ENCODE measurements at places on chromosomes 11 and 22. TPM values are rescaled to one million over a fixed set of nuclear protein-coding genes. Genes with fewer than 3 reads are reported as not detected.
A peak's percentile ranks its signal among the peaks of the same experiment; 100 is the strongest.

DNA sequence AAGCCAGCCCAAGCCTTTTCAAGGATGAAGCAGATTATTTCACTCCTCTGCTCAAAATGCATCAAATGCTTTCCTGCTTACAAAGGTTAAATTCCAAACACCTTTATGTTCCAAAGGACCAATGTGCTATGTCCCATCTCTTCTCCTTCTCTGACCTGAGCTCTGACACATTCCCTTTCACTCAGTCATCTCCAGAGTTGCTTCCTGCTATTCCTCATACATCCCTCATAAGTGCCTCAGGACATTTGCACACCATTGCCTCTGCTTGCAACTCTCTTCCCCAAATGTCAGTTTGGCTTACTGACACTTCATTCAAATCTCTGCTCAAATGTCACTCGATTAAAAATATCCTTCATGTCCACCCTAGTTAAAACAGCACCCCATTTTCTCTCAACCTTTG lies 53.3 kb upstream of the BMAL1 start:
- DNase-seq: no peak

- peak; percentile 13 for DNase-seq
Observed at GRCh38 chr11:117185736-117186430, 7.3 kb downstream of the SIDT2 start.

DNA sequence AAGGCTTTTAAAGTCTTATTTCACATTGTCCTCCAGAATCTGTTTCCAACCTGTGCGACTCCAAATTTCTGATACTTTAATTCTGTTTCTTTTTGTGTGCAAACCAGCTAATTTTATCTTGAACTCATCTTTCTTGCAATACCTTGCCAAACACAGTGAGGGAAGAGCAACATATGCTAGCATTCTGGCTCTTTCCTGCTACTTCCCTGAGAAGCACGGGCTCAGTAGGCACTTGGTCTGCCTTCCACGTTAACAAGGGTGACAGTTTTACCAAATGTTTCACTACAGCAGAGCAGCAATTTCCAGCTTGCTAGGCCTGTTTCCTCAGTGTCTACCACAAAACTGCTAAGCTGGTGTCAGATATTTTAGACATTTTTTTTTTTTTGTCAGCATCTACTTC lies 405.8 kb downstream of the NTM start:
- DNase-seq: no peak

DNA sequence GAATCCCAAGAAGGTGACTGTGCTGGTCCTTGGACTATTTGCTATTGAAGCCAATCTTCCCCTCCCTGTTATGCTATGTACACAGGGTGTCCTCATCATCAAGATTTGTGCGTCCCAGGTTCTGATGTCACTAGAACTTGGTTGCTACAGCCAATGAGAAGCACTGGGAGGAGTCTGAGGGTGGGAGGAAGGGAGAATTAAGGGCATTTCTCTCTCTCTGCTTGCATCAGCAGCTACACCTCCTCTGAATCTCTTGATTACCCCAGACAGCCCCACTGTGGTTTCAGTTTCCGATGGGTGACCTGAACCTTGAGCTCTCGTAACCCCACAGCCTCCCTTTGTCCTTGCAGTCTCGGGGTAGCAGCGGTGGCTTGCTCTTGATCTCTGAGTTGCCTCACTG lies 212.4 kb upstream of the SESN3 start:
- DNase-seq: no peak

DNA sequence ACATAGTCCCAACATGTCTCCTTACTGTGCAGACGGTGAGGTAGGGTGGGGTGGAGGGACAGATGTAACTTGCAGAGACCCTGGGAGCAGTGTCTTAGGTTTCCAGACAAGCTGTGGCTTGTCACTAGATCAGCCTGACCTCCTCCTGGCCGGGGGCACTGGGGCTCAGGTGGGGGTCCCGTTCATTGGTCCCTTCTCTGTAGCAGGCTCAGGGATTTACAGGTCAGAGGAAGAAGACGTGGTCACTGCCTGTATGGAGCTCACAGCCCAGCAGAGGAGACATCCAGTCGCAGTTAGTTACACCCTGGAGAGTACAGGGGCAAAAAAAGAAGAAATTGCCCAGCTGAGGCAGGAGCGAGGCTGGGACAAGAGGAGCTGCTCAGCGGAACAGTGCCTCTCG lies 22.0 kb upstream of the TUB start:
- no peak for DNase-seq

DNA sequence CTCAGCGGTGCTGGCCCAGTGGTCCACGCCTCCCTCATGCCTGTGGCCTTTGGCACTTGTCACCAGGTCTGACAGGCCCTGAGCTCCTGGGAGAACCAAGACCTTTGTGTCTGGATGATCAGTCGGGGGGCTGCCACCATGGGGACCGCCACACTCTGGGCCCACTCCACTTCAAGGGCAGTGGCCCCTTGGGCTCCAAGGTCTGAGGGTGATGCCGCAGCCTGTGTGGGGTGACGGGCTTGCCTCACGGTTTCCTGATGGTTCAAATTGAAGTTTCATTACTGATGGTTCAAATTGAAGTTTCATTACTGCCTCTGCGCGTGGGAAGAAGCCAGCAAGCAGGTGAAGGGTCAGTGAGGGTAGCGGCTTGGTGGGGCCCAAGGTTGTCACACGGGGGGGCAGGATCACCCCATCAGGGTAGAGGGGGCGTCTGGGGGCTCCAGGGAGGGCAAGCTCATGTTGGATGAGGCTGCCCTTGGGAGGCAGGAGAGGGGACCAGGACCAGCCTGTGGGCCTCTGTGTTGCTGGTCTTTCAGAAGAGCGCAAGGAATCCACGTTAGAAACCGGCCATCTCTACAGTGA lies 27.5 kb downstream of the TRMU start:
- no peak for DNase-seq

- DNase-seq: no peak
Observed at GRCh38 chr11:75576499-75576918, 14.5 kb downstream of the SERPINH1 start.

GRCh38 chr11:70405679-70406395 lies 7.5 kb downstream of the CTTN start:
- DNase-seq: no peak

- no peak for DNase-seq
Observed at GRCh38 chr11:14318581-14318981, 40.4 kb downstream of the RRAS2 start.

DNA sequence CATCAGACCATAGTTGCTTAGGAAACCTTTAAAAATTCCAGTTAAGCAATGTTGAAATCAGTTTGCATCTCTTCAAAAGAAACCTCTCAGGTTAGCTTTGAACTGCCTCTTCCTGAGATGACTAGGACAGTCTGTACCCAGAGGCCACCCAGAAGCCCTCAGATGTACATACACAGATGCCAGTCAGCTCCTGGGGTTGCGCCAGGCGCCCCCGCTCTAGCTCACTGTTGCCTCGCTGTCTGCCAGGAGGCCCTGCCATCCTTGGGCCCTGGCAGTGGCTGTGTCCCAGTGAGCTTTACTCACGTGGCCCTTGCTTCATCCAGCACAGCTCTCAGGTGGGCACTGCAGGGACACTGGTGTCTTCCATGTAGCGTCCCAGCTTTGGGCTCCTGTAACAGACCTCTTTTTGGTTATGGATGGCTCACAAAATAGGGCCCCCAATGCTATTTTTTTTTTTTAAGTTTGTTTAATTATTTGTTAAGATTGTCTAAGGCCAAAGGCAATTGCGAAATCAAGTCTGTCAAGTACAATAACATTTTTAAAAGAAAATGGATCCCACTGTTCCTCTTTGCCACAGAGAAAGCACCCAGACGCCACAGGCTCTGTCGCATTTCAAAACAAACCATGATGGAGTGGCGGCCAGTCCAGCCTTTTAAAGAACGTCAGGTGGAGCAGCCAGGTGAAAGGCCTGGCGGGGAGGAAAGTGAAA lies 73.4 kb downstream of the NCAPD3 start:
- DNase-seq: no peak

GRCh38 chr11:62881579-62882430 lies 1.1 kb downstream of the SLC3A2 start:
- peak; percentile 91 for DNase-seq

DNA sequence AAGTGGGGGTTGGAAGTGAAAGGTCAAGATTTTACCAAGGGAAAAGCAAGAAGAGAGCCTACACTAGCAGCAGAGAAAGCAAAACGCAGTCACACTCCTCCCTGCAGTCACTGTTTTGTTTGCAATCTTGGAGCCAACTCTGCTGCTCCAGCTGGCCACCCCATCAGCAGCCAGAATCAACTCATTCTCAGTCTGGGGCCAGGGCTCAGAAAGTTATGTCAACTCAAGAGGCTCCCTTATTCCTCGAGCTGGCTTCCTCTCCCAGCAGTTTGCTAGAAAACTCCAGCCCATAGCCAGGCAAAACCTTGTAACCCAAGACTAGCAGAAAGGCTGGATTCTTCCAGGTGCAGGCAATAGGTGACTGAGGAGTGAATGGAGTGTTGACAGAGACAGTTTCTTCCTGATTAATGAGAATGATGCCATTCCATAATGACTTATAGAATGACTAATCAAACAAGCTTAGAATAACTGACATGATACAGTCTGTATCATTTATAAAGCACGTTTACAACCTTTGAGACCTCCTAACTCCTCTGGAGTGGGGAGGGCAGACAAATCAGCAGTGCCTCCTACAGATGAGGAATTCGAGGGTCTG lies 53.4 kb downstream of the P4HA3 start:
- DNase-seq: no peak

- DNase-seq: peak; percentile 6
Observed at GRCh38 chr22:49534386-49534785, 293.3 kb downstream of the BRD1 start.

- no peak for DNase-seq
Observed at GRCh38 chr11:92697461-92698312, 271.8 kb upstream of the MTNR1B start.

DNA sequence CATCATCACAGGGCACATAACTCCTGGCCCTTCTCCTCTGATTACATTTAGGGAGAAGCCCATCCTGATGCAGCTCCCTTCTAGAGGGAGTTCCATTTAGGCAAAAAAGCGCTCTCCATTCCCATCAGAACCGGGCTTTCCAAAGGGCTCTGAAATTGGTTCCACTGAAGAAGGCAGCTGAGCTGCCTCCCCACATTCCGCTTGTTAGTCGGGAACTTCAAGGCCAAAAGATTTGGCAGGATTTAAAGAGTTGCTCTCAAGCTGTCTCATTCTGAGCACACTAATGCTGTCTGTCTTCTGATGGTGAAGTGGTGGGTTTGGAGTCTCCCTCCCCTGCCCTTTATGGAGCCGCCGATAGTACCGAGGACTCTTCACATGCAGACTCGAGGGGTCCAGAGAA lies 26.6 kb upstream of the CABP7 start:
- no peak for DNase-seq

GRCh38 chr11:34480314-34480713 lies 33.3 kb downstream of the ELF5 start:
- no peak for DNase-seq

DNA sequence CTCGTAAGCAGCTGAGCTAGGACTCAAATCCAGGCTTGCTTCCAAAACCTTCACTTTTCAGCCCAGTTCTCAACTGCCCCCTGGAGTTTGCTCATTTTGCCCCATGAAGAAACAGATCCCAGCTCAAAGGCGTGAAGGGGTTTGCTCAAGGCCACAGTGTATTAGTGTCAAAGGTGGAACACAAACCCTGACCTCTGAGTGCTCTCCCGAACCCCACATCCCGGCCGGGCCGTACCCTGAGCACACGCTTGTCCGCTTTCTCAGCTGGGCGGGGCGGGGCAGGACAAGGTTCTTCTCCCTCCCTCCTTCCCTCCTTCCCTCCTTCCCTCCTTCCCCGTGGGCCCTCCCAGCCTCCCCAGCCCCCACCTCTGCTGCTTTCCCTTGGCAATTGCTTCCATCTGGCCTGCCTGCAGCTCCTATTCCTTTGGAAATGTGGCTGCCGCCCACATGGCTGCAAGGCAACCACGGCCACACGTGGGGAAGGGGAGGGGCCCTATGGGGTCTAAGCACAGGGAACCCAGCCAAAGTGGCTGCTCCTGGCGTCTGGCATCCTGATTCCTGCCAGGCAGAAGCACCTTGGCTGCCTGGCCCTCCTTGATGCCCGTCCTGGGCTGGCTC lies 4.1 kb downstream of the ST3GAL4 start:
- no peak for DNase-seq

GRCh38 chr22:27882507-27883290 lies 36.4 kb downstream of the PITPNB start:
- DNase-seq: no peak

- DNase-seq: no peak
Observed at GRCh38 chr11:99911116-99911515, 776.0 kb upstream of the ARHGAP42 start.

GRCh38 chr11:47282462-47282861 lies 12.5 kb downstream of the MADD start:
- DNase-seq: no peak

- peak; percentile 71 for DNase-seq
Observed at GRCh38 chr22:49826603-49827270, 936 bp downstream of the BRD1 start.

GRCh38 chr11:59243633-59244032 lies 30.9 kb upstream of the MPEG1 start:
- DNase-seq: no peak

DNA sequence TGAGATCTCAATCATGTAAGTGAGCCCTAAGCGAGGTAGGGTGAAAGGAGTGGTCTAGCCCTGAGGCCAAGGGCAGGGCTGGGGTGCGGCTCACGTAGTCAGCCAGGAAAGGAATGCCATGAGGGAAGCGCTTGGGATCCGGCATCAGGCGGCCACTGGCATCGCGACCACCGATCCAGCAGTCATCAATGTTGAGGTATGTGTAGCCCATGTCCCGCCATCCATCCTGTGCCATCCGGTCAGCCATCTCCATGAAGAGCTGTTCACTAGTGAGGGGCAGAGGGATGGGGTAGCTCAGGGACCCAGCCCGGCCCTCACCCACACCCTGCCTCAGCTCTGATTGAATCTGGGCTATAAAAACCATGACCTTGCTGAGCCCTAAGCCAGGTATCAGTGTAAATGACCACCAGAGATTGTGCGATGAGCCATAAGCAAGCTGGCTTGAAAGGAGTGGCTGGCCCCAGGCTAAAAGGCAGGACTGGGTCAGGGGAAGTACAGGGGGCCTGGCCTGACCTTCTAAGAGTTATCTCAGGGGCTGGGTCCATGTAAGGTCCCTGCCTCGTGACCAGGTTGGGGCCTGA lies 2.9 kb downstream of the NAGA start:
- no peak for DNase-seq

DNA sequence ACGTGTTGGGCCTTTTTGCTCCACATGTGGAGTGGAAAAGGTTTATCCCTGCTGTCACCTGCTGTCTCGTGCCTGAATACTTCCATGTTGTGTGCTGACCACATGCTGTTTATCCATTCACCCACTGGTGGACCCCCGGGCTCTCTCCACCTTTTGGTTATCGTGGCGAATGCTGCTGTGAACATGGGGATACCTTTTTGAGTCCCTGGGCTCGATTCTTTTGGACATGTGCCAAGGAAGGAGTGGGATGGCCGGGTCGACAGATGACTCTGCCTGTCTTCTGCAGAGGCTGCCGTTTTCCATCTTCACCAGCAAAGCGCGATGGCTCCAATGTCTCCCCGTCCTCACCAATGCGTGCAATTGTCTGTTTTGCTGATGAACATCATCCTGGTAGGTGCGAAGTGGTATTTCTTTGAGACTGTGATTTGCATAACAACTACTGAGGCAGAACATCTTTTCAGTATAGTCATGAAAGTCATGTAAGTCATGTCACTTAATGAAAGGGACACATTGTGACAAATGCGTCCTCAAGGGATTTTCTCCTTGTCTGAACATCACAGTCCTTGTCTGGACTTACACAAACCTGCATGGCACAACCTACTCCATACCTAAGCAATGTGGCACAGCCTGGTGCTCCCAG lies 758.7 kb downstream of the BRD1 start:
- no peak for DNase-seq

The SLCO2B1 gene
- total RNA-seq: 2.6 TPM

The LRRC74B gene
- not detected for total RNA-seq

The RIBC2 gene
- total RNA-seq: 11.2 TPM

The MYEOV gene
- not detected for total RNA-seq

The SYT13 gene
- not detected for total RNA-seq

The LRRC56 gene
- total RNA-seq: 4.7 TPM

The PTPRCAP gene
- 351 TPM for total RNA-seq

Measured in activated naive CD8-positive, alpha-beta T cell treated with anti-CD3 and anti-CD28 coated beads, Interleukin-2, amount 10 ng/mL, durations not matched to agents 7 days and 5 days (primary cell).